ENCODE measurements at places on chromosomes 2 and 18. TPM values are rescaled to one million over a fixed set of nuclear protein-coding genes. Genes with fewer than 3 reads are reported as not detected.

Gene CNDP1
- total RNA-seq: not detected

Gene MAP3K20
- 21.9 TPM for total RNA-seq

Gene WNT10A
- not detected for total RNA-seq

Gene SFXN5
- total RNA-seq: 2.8 TPM

Gene KCNF1
- total RNA-seq: not detected

Gene PER2
- 3.0 TPM for total RNA-seq

Gene RTP5
- total RNA-seq: not detected

Gene RAD51AP2
- total RNA-seq: not detected

Gene PSD4
- total RNA-seq: 0.85 TPM

Gene ITGB6
- total RNA-seq: 0.09 TPM

Gene TMEM17
- 1.1 TPM for total RNA-seq

Gene RBFA
- total RNA-seq: 18.6 TPM

Gene KCNIP3
- total RNA-seq: 22.5 TPM

Gene RAX
- total RNA-seq: not detected

Gene CYP27C1
- 0.58 TPM for total RNA-seq

Gene ANKRD29
- 0.82 TPM for total RNA-seq

Gene SRD5A2
- total RNA-seq: not detected

Gene TACR1
- under 0.01 TPM for total RNA-seq

Gene KYNU
- total RNA-seq: not detected

Gene GCG
- total RNA-seq: not detected

Gene NAT8
- not detected for total RNA-seq

Gene GATA6
- 89.5 TPM for total RNA-seq

Gene DAW1
- 1.5 TPM for total RNA-seq

Gene SKOR2
- not detected for total RNA-seq

Gene ELOA2
- total RNA-seq: not detected

Gene PRSS56
- not detected for total RNA-seq

Gene ASB18
- not detected for total RNA-seq

Gene GKN2
- total RNA-seq: not detected

Gene LYPD6
- 2.7 TPM for total RNA-seq

Gene PAX8
- total RNA-seq: 2.0 TPM

Measured in pericardium fibroblast (primary cell).